Natural killer cell (primary cell): ENCODE measurements at places on chromosomes 6 and 20.
A peak's percentile ranks its signal among the peaks of the same experiment; 100 is the strongest.

DNA sequence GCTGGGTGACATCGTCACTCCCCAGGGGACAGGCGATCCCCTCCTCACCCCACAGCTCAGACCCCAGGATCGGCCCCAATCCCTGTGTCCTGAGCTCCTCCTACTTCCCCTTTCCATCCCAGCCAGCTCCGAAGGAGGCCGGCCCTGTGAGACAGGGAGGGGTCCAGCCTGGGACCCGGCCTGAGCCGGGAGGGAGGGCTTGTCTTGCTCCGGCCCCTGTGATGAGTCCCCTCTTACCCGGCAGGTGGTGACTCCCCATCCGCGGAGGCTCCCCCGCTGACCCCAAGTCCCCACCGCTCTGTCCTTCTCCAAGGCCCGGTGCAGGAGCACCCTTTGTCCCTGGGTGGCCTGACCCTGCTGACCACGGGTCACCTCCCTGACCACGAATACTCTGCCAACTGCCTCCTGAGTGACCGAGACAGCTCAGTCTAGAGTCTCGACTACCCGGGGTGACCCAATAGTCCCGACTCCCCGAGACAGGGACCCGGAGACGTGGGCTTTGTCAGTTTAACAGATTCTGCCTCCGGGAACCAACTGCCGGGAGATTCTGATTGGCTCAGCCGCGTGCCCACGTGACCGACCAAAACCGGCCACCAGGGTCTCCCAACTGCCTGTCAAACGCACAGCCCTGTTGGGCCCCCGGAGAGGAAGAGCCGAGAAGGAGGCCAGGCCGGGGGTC, 187.4 kb upstream of the PROKR2 start:
- no peak for DNase-seq
- no peaks in the 10 kb centered on the region for H3K27me3 ChIP-seq
- H3K27ac ChIP-seq, result no peak overlapping the region
- H3K4me3 ChIP-seq, result peak overlapping the region; percentile 28
- no peaks in the 10 kb centered on the region for H3K36me3 ChIP-seq

DNA sequence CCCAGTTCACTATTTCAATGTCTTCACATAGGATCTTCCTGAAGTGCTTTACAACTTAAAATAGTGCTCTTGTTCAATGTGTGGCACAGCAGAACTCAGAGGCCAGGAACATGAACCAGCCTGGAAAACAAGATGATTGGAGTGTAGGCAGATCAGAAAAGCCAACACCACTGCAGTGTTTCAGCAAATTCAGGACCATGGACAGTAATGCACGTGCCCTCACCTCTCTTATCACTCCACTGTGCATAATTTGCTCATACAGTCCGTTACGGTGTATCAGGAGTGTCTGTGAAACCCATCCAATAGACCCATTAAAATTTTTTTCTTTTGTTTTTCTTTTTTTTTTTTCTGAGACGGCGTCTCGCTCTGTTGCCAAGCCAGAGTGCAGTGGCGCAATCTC, 27.6 kb upstream of the HACE1 start:
- H3K36me3 ChIP-seq, result no peaks in the 10 kb centered on the region
- DNase-seq, result no peak
- no peak overlapping the region for H3K4me3 ChIP-seq
- H3K4me1 ChIP-seq, result no peaks in the 10 kb centered on the region
- peaks cover 2% of the 10 kb centered on the region for H3K27me3 ChIP-seq
- no peak overlapping the region for H3K27ac ChIP-seq

DNA sequence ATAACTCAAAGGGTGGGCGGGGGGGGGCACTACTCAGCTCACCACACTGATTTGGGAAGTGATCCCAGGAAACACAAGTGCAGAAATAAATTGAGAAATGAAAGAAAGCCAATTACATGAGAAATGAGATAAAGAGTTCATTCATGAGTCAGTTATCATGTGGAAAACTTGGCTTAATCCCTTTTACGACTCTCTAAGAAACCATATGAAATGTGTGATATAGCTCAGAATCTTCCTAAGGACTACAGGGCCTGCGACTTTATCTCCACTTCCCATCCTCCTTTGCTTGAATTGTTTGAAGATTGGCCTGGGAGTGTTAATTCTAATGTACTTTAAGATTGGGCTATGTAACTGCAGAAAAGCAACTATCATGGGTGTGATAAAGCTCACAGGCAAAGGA, 3.6 kb upstream of the BTN2A2 start:
- no peaks in the 10 kb centered on the region for H3K27me3 ChIP-seq
- no peak overlapping the region for H3K27ac ChIP-seq
- H3K4me1 ChIP-seq, result peaks cover 9% of the 10 kb centered on the region
- H3K4me3 ChIP-seq, result no peak overlapping the region
- peaks cover 27% of the 10 kb centered on the region for H3K36me3 ChIP-seq

DNA sequence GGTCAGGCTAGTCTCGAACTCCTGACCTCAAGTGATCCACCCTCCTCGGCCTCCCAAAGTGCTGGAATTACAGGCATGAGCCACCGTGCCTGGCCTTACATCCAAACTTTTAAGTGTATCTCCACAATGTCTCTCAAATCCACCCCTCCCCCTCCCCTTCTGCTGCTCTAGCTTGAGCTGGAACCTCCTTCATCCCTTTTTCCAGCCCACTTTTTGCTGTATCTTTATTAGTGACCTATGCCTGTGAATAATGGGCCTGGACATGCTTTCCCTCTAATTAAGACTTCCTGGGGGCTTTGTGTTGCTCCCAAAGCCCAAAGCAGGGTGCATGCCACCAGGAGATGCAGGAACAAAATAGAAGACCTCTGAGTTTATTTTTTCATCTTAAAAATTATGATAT, 26.1 kb downstream of the TNFAIP3 start:
- no peak for DNase-seq
- H3K36me3 ChIP-seq, result no peaks in the 10 kb centered on the region
- no peak overlapping the region for H3K4me3 ChIP-seq
- H3K27ac ChIP-seq, result no peak overlapping the region
- H3K4me1 ChIP-seq, result no peaks in the 10 kb centered on the region

GRCh38 chr6:105608711-105609374, 206.0 kb upstream of the PREP start:
- H3K27me3 ChIP-seq, result no peaks in the 10 kb centered on the region
- no peak overlapping the region for H3K4me3 ChIP-seq
- no peaks in the 10 kb centered on the region for H3K4me1 ChIP-seq
- H3K36me3 ChIP-seq, result no peaks in the 10 kb centered on the region
- DNase-seq, result no peak
- H3K27ac ChIP-seq, result no peak overlapping the region
